ENCODE measurements at places on chromosomes 1 and 21.

- DNase-seq: no peak
Measured at GRCh38 chr1:70239940-70240339, 18.8 kb downstream of the SRSF11 start.

DNA sequence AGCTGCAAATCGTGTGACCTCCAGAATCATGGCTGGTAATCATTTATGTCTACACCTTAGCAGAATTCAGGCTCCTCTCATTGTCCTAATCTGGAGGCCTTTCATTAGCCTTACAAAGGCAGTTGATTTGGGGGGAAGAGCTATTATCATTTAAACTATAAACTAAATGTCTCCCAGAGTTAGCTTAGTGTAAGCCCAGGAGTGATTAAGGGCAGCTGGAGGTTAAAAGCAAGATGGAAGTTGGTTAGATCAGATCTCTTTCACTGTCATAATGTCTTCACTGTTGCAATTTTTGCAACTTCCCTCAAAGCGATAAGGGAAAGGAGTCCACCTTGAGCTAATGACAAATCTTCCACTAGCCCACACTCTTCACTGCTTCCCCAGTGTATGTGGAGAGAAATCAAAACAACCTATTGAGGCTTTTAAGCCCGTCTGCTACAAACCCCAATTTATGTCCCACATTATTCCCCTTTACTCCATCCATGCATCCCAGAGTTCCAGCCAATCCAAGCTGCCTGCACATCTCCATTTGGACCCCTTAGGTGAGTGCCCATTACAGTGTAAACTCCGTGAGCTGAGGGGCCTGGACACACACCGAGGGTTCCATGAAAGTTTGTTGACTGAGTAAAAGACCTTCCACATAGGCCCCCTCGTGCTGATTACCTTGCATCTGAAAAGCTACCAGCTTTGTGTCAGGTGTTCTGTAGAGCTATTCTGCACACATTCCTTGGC, 61.5 kb upstream of the KLHDC7A start:
- DNase-seq: no peak

DNA sequence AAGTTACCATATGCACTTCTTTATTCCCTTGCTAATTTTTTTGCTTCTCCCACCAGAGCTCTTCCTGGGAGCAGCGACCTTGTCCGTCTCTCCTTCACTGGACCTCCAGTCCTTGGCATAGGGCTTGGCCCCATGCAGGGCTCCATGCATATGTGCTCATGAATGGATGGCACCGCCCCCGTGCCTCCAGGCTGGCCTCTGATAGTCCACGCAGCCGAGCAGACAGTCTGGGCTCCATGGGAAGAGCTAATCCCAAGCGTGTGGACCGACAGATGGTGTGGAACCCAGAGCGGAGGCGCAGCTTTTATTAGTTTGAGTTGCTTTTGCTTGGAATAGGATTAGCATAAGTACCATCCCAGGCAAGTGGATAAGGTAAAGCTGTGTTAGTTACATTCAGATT, 41.8 kb downstream of the CDCP2 start:
- no peak for DNase-seq

- DNase-seq: no peak
Measured at GRCh38 chr1:66890621-66891020, 34.0 kb downstream of the DNAI4 start.

GRCh38 chr1:7962014-7962335, 464 bp downstream of the PARK7 start:
- DNase-seq: no peak

DNA sequence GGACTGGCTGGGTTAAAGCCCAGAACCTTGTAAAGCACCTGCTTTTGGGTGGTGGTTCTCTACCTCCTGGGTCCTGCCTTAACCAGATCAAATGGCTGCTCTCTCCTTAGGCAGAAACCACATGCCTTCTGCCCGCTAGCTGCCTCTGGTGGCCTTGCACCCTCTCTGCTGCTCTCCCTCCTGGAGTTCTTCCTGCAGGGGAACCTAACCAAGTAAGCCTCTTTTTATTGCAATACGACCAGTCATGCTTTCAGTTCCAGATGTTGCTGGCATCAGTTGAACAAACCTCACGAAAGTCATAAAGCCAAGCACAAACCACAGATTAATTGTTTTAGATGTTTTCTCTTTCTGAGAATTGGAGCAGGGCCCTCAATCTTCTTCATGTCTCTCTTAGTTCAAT, 118.9 kb downstream of the GDAP2 start:
- no peak for DNase-seq

- no peak for DNase-seq
Measured at GRCh38 chr1:102529446-102529845, 532.7 kb upstream of the OLFM3 start.

DNA sequence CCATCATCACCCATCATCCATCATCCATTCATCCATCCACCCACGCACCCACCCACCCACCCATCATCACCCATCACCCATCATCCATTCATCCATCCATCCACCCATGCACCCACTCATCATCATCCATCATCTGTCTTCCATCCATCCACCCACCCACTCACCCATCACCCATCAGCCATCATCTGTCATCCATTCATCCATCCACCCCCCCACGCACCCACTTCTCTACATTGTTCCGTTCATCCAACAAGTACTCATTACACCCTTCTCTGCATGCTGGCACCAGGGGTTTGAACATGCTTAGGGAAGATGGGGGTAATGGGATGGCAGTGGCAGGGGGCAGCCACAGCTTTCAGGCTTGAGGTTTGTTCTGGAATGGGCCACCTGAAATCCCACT, 82.1 kb downstream of the ADARB1 start:
- DNase-seq: no peak

DNA sequence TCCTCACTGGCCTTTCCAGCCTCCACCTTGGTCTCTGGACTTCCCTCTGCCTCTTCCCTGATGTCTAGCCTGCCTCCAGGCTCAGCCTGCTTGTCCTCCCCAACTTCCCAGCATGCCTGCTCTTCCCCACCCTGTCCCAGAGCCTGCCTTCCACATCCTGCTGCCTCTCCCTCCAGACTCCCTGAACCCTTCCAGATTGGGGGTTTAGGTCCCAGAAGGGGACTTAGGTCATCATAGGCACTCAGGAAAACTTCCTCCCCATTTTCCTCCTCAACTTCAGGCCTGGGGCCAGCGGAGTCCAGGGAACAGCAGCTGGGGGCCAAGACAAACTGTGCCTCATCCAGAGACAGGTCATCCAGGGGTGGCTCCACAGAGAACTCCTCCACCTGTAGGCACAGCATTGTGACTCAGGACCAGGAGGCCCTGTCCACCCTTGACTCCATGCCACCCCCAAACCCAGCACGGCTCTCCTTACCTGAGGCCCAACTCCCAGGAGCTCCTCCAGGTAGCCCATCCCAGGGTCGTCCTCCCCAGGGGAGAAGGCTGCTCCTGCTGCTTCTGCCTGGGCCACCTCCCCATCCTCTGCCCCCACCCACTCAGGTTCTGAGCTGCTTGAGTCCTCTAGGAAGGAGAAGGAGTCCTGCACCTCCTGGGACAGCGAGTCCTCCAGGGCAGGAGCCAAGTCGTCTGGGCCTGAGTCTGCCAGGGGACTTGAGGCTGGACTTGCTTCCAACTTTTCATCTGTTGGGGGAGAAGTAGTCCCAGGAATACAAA, 3.4 kb upstream of the USF1 start:
- DNase-seq: no peak

GRCh38 chr1:102631691-102632090, 476.6 kb downstream of the COL11A1 start:
- no peak for DNase-seq

- no peak for DNase-seq
Measured at GRCh38 chr21:41965045-41965444, 11.2 kb upstream of the C2CD2 start.

GRCh38 chr1:73674945-73675561, 522.9 kb downstream of the LRRIQ3 start:
- no peak for DNase-seq

DNA sequence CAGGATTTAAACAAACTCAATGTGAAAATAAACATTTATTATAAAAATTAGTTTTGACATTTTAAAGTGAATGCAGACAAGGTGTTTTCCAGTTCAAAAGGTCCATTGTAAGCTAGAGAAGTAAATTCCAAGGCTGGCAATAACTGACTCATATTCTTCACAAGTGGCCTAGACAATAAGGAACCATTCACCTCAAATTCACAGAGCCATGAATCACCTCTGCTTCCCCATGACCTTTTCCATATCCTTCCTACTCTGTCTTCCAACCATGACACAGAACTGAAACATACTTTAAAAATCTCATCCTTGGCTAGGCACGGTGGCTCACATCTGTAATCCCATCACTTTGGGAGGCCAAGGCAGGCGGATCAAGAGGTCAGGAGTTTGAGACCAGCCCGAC, 24.8 kb downstream of the F11R start:
- DNase-seq: no peak

DNA sequence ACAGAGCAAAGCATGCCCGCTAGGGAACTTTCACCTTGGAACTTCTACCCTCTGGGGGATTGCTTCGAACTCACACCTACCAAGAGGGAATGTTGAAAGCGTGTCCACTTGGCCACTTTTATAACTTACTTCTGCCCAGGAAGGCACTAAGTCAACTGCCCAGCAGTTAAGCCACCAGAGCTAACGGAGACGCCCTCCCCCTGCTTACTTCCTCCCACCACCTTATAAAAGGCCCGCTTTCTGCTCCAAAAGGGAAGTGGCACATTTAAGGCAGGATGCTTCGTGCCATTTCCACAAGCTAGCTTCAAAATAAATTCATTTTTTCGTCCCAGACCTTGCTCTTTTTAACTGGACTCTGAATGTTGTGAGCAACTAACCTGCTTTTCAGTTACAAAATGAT, 3.2 kb upstream of the AK2 start:
- no peak for DNase-seq

DNA sequence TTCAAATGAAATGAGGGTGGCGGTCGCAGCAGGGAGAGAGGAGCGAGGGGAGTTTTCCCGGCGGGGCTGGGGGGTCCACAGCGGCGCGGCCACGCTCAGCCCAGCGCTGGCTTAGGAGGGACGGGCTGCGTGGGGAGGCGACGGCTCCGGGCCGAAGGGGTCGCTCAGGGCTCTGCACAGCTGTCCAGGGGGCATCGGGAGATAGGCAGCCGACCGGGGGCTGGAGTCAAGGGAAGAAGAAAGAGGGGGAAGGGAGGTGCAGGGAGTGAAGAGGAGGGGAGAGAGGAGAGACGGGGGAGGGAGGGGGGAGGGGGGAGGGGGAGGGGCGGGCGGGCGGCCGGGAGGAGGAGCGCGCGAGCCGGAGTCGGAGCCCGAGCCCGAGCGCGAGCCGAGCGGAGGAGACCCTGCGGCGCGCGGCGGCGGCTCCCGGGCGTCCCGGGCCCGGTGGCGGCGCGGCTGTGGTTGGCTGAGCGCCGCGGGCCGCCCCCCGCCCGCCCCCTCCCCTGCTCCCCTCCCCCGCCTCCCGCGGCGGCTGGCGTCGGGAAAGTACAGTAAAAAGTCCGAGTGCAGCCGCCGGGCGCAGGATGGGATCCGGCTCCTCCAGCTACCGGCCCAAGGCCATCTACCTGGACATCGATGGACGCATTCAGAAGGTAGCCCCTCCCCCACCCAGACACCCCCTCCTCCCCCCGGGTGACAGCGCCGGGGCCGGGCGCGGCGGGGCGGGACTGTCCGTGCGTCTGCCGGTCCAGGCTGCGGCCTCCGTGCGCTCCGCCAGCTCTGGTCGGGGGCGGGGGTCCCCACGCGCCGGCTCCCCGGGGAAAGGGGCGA, at the start of gene PDE9A:
TSS of gene PDE9A (plus strand) at position 391 of the 831 bp plus-strand sequence. CDS start at position 585, 194 bp downstream.
- DNase-seq: peak; percentile 9
